ENCODE measurements at places on chromosomes 6 and 20.

GRCh38 chr6:131740161-131740560 lies 29.3 kb upstream of the CTAGE9 start:
- no peak for DNase-seq

- no peak for DNase-seq
Observed at GRCh38 chr6:42226161-42226611, 8.5 kb upstream of the MRPS10 start.

DNA sequence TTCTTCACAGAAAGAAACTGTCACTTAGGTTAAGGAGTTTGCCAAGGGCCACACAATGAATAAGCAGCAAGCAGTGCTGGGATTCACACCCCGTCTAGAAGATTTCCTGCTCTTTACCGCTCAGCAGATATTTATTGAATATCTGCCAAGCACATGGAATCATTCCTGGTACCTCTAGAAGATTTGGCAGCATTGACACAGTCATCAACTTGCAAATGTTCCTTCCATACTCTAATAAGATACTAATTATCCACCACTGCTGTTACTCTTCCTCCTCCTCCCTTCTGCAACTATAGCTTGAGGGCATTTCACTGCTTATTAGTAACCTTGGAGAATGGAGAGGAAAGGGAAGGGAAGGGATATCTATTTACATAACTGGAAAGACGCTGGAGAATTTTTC lies 13.0 kb downstream of the MOXD1 start:
- no peak for DNase-seq

DNA sequence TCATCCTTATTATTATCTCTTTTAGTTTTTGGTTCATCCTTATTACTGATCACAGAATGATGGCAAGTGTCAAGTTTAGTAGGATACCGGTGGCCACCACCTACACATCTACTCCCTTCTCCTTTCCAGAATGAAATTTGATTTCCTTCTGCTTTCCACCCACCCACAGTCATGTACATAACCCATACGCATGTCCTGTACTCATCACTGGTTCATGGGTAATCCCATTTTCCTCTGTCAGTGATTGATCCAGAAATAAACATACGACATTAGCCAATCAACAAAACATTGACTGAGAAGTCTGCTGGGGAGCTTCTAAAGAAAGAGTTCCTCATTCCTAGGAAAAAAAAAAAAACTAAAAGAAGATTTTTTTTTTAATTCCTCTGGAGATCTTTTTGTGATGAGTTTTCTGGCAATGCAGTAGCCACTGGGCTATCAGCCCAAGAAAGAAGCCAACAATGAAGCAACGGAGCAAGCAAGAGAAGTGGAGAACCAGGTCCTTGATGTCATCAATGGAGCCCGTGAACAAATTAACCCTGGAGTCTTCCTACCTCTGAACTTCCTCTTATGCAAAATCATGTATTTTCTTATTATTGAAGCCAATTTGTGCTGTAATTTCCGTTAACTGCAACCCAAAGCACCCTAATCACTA lies 127.8 kb downstream of the TASP1 start:
- DNase-seq = no peak

- no peak for DNase-seq
Observed at GRCh38 chr6:118277631-118278030, 270.5 kb upstream of the PLN start.

DNA sequence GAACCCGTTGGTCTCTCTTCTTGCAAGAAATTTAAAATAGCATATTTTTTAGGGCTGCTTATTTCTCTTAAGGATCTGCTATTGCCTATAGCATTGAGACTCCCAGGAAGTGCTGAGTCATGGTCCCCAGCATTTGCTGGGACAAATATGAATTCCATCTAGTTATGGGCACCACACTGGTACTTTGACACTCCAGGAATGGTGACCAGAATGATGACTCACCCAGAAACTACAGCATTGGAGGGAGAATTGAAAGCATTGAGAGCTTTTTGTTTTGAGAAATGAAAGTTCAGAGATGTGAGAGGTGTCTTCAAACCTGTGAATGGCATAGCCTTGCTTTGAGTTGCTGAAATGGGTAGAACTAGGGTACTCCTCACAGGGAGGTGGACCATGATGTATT lies 699.7 kb downstream of the DHX35 start:
- no peak for DNase-seq

DNA sequence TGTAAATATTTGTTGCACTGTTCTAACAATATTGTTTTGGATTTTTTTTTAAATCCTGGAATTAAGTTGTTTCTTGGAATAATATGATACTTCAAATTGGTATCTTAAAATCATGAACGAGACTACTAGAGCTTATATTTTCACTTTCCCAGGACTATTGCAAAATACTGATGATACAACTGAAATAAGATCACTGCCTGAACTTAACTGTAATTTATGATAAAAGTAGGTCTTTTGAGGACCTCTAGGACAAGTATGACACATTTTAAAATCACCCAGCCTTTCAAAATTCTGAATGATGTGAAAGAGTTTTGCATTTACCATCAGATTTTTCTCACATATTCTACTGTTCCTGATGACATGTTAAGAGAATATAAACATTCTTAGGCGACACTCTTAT lies 8.6 kb upstream of the UBE2J1 start:
- no peak for DNase-seq

- no peak for DNase-seq
Observed at GRCh38 chr20:17010181-17010580, 216.7 kb upstream of the PCSK2 start.

DNA sequence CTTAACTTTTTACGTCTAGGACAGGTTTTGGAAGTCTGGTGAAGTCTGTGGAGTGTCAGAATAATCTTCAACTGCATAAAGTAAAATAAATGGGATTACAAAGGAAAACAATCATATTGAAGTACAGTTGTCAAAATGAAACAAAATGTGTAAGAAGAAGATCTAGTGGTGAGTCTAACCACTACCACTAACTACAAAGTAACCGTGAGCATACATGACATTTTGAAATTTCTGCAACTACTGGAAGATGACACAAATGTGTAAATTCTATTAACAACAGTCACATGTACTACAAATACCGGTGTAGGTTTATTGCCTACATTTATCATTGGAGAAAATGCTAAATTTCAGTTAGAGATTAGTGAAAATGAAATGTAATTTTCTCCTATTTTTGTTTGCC lies 29.7 kb downstream of the VPS52 start:
- DNase-seq = no peak

DNA sequence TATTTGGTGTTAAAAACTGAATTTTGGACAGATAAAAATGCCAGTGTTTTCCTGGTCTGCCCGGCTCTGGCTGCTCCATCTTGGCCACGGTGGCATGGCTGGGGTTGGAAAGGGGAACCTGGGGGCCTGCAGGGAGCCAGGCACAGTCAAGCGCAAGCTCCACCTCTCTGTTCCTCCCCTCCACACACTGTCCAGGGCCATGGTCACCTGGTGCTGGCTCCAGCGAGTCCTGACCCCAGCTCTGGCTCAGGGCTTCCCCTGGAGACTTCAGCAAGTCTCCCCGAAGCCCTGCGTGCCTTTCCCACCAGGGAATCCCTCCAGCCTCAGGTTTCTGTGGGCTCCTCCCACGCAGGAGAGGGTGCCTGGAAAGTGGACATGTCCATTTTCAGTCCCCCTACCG lies 298.5 kb downstream of the QKI start:
- no peak for DNase-seq

All from stimulated activated CD4-positive, alpha-beta T cell treated with anti-CD3 and anti-CD28 coated beads, Interleukin-1b, Interleukin-23, amount 100 ng/mL, for 48 hours (primary cell).